NCI-H2081 treated with DMSO at 0.1 percent for 48 hours (cell line): ENCODE measurements at places on chromosomes 6 and 20.

- no peak for DNase-seq
These were observed 114.8 kb downstream of the FOXO3 start for GRCh38 chr6:108675226-108676200.

GRCh38 chr6:7183707-7184106, 75.9 kb downstream of the RREB1 start:
- DNase-seq: no peak

- no peak for DNase-seq
These were observed 5.6 kb downstream of the BAG2 start for GRCh38 chr6:57177545-57178265.

- no peak for DNase-seq
These were observed 390.2 kb downstream of the PRKN start for GRCh38 chr6:162337412-162337811.
